Femur (tissue), 1 donor: ENCODE measurements at places on chromosomes 1 and 21.

DNA sequence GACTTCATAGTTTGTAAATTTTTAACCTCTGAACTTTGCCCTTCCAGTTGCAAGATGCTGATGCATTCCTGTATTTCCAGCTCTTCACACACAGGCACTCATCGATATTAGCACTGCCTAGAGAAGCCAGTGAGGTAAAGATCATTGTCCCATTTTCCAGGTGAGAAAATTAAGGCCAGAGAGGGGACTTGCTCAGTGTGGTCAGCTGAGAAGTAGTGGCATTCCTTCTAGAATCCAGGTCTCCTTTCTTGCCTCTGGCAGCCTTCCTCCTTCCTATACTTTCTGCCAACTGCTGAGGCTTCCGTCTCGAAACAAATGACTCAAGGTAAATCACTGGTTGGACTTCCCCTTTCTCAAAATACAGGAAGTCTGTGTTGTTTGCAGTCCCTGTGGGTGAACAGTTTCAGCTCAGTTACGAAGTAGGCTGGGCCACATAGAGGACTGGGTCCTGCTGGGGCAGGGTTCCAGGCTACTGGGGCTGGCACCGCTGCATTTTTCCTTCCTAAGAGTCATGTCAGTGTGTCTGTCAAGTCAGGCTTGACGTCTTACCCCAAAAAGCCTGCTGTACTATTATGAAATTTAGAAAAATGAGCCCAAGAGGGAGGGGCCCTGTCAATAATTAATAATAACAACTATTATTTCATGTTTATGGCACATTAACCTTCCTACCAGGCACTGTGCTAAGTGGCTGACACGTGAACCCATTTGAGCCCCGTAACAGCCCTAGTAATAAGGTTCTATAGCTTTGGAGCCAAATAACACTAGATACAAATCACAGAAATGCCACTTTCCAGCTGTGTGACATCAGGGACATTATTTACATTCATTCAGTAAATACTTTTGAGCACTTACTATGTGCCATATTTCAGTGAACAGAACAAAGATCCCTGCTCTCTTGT is 16.6 kb upstream of the RNF19B start:
- peak; percentile 52 for DNase-seq

DNA sequence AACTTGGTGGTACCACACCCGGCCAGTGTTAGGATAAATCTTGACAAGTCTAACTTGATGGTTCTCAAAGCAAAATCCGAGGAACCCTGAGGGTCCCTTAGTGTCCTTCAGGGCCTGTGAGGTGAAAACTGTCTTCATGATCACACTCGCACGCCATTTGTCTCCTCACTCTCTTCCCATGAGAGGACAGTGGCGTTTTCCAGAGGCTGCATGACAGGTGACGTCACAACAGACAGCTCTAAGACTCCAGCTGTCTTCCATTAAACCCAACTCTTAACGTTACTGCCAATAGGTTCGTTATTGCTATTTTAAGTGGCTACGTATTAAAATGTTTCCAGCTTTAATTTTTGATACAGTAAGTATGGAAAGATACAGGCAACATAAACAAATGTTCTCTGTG is 13.8 kb downstream of the CFAP74 start:
- no peak for DNase-seq

DNA sequence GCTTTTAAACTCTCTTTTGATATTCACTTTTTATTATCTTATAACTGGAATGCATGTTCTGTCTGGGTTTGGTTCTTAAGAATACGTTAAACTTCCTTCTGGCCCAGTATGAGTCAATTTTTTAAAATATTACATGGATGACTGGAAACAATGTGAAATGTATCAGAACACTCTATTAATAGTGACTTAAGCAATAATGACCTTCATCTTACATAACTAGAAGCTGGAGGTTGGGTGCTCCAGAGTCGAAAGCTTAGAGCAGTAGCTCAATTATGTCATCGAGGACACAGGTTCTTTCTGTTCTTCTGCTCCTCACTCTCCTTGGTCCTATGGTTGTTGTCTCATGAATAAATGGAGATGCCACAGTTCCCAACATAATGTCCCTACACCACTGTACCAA is 91.6 kb upstream of the FOXD3 start:
- DNase-seq = no peak

DNA sequence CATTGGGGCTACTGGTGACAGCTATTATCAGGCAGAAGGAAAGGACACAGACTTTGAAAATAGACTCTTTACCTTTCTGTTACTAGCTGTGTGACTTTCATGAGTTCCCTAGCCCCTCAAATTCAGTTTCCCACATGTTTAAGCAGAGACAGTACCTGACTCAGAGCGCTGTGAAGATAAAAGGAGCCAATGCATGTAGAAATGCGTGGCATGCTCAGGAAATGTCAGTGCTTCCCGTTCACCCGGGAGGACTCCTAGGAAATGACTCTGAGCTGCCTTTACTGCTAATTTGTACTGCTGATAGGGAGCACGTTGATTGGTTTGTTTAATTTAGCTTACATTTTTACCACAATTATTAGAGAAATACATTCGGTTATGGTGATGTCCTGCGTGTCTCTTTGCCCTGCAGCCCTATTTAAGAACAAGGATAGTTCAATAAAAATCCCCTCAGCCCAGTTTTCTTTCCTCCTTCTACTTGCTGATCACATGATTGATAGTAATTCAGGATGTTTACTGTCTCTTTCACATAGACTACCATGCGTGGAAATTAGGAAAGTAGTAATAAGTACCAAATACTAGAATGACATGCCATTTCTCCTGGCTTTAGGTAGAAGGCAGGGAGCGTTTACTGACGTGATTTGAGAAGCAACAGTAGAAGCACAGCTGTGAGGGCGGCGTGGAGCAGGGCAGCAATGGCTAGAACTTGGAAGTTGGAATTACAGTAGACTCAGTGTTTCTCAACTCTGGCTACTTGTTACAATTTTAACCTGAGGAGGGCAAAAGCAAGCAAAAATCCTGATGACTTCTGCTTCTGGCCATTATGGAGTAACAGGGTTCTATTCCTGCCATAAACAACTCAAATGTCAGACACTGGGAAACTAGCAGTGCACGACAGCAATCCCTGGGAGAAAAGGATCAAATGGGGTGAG is 15.9 kb downstream of the PDIK1L start:
- no peak for DNase-seq

DNA sequence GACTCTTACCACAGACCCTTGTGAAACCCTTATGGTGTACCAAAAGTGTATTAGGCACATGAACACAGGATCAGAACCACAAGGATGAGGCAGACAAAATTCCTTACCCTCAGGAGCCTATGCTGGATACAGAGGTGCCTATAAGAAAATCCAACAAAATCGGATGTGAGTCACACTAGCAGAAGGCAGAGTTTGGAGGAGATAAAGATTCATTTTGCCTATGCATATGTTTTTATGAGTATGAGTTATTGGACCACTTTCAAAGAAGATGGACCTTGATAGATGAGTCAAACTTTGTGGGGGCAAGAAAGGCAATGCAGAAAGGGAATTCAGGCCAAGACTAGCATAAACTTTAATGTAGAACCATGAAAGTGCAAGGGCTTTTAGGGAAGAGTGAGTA is 17.0 kb downstream of the CAMK1G start:
- no peak for DNase-seq

- peak; percentile 11 for DNase-seq
Measured at GRCh38 chr21:44444286-44444931, 10.9 kb upstream of the LRRC3 start.
